Activated T-helper 17 cell treated with anti-CD3 and anti-CD28 coated beads, Interleukin-2, amount 50 U/mL, for 72 hours (primary cell): ENCODE measurements at places on chromosomes 12 and 14.

DNA sequence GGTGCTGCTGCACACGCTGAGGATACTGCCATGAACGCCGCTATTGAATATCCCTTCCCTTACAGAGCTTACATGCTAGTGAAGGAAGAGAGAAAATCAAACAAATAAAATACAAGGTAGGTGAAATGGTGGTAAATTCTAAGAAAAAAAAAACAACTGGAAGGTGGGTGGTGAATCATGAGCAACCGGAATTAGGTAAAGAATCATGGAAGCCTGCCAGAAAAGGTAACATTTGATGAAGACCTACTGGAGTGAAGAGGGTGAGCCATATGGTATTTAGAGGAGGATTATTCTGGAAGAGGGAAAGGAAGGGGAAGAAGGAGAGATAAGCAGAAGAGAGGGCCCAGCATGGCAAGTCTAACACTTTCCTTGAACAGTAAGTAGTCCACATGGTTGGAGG lies 76.1 kb downstream of the LRIG3 start:
- no peak overlapping the region for H3K4me3 ChIP-seq
- no peaks in the 10 kb centered on the region for H3K4me1 ChIP-seq
- ATAC-seq, result no peak
- H3K27me3 ChIP-seq, result no peaks in the 10 kb centered on the region
- H3K27ac ChIP-seq, result no peak overlapping the region

- H3K4me1 ChIP-seq, result no peaks in the 10 kb centered on the region
- no peak for ATAC-seq
- H3K27ac ChIP-seq, result no peak overlapping the region
- no peaks in the 10 kb centered on the region for H3K36me3 ChIP-seq
- H3K27me3 ChIP-seq, result no peaks in the 10 kb centered on the region
These were observed 221.7 kb downstream of the ALG10B start for GRCh38 chr12:38538319-38538718.

DNA sequence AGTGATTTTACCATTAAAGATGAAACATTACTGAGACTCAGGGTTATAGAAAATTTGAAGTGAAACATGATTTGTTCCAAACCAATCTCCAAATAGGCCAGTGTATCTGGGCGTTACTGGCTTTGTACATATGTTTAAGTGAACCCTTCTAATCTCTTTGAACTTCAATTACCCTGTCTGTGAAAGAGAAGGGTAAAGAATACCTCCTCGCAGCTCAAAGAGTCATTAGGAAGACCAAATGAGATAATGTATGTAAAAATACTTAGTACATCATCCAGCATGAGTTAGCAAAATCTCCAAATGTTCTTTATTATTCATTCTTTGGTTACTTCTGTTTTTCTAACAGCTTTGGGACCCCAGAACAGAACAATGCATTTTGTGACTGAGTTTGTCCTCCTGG lies at the start of gene OR11H6:
Gene OR11H6, plus strand, starts transcription at position 301 of the 400 bp plus-strand sequence. Its CDS starts 0 bp downstream, at position 301.
- H3K4me3 ChIP-seq, result no peak within 1 kb of the TSS
- ATAC-seq, result no peak
- H3K27ac ChIP-seq, result no peak within 1 kb of the TSS
- no peaks in the 10 kb centered on the region for H3K4me1 ChIP-seq
- H3K27me3 ChIP-seq, result peaks cover 15% of the 10 kb centered on the region

GRCh38 chr12:102847131-102847530 lies 69.9 kb downstream of the PAH start:
- no peak overlapping the region for H3K27ac ChIP-seq
- no peaks in the 10 kb centered on the region for H3K36me3 ChIP-seq
- H3K4me3 ChIP-seq, result no peak overlapping the region
- no peaks in the 10 kb centered on the region for H3K4me1 ChIP-seq

DNA sequence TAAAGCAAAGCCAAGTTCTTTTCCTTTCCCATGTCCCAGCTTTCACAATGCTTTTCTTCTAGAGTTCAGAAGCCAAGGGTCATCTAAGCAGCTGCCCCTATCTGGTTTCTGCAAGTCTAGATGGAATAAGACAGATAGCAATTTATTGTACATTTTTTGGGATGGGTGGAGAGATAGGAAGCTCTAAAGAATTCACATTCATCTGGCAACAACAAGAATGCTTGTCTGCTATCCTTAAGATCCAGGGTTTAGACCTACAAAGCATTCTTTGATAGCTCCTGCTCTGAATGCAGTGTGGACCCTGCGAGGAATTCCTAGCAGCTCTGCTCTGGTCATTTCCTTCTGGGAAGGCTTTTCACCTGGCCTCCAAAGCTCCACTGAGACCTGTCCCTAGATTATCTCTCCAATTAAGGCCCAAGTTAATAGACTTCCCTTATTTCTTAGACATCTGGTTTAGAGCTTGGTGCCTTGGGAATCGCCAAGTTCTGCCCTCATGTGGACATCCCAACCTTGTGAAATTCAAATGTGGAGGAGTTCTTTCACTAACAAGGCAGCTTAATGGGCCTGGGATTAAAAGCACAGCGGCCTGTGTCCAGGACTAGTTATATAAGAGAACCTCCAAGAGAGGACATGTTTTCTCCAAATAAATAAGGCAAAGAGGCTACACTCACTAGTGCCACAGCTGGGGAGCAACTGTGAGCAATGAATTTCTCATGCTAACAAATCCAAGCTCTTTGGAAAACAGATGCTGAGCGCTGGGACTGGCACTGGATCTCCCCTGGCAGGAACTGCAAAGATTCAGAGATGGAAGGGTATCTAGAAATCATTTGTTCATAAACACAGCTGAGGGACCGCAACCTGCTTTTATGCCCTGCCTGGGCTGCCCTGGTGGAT lies 384.5 kb upstream of the DDHD1 start:
- H3K4me1 ChIP-seq, result no peaks in the 10 kb centered on the region
- no peak overlapping the region for H3K4me3 ChIP-seq
- H3K27me3 ChIP-seq, result no peaks in the 10 kb centered on the region

DNA sequence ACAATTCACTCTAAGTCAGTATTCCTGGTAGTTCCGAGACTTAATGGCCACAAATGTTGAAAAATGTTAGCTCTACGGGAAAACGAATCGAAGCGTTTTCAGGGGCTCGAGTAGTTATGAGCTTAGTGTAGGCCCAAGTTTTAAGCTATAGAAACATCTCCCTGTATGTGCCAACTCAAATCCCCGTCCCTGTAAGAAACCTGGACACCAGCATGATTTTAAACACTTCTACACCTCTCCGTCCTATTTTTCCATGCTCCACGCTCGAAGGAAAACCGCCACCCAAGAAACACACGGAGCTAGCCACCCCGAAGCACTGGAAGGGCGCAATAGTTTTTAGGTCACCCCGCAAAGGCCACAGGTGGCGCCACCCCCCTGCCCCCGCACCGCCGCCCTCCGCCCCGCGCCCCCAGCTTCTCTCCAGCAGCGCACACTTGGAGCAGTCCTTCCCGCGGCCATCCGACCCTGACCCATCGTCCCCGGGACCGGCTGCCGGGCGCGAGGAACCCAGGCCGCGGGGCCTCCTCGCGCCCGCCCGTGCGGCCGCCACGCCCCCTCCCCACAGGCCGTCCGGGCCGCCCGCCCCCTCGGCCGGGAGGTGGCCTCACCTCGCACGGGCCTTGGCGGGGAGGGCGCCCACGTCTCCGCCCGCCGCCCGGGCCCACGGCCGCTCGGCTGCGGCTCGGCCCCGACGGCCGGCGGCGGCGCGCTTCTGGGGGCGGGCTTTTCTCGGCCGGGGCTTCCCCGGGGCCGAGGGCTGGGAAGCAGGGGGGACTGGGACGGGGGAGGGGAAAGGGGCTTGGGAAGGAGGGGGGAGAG lies 522 bp downstream of the R3HDM2 start:
- peak; percentile 65 for ATAC-seq
- peak overlapping the region; percentile 98 for H3K27ac ChIP-seq
- H3K4me3 ChIP-seq, result peak overlapping the region; percentile 98
- no peaks in the 10 kb centered on the region for H3K27me3 ChIP-seq
- H3K36me3 ChIP-seq, result peaks cover 17% of the 10 kb centered on the region

GRCh38 chr12:116528065-116528464 lies 31.1 kb upstream of the MAP1LC3B2 start:
- H3K36me3 ChIP-seq, result no peaks in the 10 kb centered on the region
- no peaks in the 10 kb centered on the region for H3K4me1 ChIP-seq
- H3K27me3 ChIP-seq, result peaks cover 5% of the 10 kb centered on the region
- no peak for ATAC-seq
- H3K27ac ChIP-seq, result no peak overlapping the region
- H3K4me3 ChIP-seq, result no peak overlapping the region

DNA sequence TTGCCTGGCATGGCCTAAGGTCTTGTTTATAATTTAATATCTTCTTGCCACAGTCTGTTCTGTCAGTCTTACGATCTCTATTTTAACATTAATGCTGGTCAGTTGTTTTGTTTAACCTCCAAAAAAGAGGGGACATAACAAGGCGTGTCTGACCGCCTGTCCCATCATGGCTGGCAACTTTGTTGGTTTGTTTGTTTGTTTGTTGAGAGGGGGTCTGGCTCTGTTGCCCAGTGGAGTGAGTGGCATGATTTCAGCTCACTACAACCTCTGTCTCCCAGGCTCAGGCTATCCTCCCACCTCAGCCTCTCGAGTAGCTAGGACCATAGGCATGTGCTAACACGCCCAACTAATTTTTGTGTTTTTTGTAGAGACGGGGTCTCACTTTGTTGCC lies 36.1 kb upstream of the ITPR2 start:
- H3K27me3 ChIP-seq, result peaks cover 8% of the 10 kb centered on the region
- no peak overlapping the region for H3K4me3 ChIP-seq
- H3K4me1 ChIP-seq, result no peaks in the 10 kb centered on the region
- ATAC-seq, result no peak
- H3K27ac ChIP-seq, result no peak overlapping the region

DNA sequence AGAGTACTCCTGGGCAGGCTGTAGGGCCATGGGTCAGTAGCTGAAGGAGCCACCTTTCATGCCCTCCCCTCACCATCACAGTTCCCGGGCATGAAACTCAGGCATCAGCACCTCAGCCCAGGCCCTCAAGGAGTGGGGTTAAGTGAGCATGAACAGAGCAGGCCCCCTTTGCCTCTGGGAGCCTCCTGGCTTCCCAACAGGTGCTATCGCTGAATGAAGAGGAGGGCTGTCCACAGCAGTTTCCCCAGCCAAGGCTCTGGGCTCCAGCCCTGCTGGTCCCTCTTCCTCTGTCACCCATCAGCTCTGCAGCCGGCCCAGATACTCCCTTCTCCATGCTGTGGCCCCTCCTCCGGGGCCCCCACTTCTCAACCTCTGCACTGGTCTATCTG lies 184.3 kb downstream of the ZFP36L1 start:
- no peaks in the 10 kb centered on the region for H3K36me3 ChIP-seq
- H3K27ac ChIP-seq, result no peak overlapping the region
- H3K27me3 ChIP-seq, result no peaks in the 10 kb centered on the region
- ATAC-seq, result no peak

DNA sequence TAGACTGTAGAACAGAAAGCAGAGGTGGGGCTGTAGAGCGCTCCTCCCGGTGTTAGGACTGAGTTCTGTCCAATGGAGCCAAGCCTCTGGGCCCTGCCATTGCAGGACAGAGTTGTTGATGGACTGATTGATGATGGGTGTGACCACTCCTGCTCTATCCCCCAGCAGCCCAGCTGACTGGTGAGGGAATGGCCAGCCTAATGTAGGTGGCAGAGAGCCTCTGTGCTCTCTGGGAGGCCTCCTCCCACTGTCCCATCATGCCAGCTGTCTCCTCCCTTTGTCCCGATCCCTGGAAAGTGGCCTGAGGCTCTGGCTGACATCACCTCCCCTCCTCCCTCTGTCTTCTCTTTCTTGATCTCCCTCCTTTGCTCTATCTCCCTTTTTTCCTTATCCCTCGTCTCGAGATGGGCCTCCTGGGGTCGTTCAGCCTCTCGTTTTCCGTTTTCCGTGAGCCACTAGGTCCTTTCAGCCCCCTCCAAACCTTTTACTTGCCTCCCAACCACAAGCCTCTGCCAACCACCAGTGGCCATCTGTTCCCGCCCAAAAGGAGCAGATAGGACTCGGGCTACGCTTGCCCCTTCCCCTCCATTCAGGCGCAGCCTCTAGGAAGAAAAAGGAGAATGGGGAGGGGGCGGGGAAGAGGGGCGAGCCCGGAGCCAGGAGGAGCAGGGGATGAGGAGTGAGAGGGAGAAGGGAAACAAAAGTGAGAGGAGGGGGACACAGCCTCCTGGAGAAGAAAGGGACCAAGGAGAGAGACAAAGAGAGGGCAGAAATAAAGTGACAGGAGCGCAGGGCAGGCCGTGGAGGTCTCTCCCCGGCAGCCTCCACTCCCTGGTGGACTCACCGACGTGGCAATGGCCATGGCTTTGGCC lies 572 bp downstream of the EFS start:
- peaks cover 36% of the 10 kb centered on the region for H3K27me3 ChIP-seq
- H3K36me3 ChIP-seq, result no peaks in the 10 kb centered on the region
- no peak overlapping the region for H3K27ac ChIP-seq

DNA sequence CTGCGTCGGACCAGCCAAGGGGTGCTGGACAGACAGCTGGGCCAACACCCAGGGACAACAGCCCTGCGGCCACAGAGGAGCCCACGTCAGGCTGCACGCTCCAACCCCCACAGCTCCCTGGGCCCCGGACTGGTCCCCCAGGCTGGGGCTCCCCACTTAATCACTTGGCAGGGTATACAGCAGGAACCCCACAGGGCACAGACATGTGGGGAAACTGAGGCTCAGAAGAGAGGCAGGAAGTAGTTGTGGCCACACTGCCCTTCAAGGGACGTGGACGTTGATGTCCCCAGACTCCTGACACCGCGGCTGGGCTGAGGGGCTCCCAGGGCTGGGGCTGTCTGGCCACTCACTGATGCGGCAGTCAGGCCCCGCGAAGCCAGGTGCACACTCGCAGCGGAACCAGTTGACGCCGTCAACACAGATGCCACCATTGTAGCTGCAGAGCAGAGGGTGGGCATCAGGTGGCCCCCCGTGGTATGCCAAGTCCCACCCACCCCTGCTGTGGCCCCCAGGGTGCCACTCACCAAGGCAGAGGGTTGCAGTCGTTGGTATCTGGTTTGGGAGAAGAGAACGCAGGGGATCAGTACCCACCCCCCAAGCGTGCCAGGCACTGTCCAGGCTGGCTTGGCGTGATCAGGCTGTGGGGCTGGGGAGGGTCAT lies 21.5 kb downstream of the JAG2 start:
- no peaks in the 10 kb centered on the region for H3K27me3 ChIP-seq
- H3K36me3 ChIP-seq, result no peaks in the 10 kb centered on the region
- H3K4me1 ChIP-seq, result no peaks in the 10 kb centered on the region
- no peak for ATAC-seq
- no peak overlapping the region for H3K27ac ChIP-seq
- no peak overlapping the region for H3K4me3 ChIP-seq

GRCh38 chr14:61355892-61356325 lies 34.5 kb downstream of the PRKCH start:
- H3K36me3 ChIP-seq, result peaks cover 89% of the 10 kb centered on the region
- peak overlapping the region; percentile 92 for H3K4me3 ChIP-seq
- ATAC-seq, result peak; percentile 77

GRCh38 chr12:69348162-69348938 lies at the start of gene LYZ:
LYZ (plus strand) TSS chr12:69348381; CDS start chr12:69348409, 28 bp downstream.
- no peak for ATAC-seq
- H3K4me3 ChIP-seq, result no peak within 1 kb of the TSS
- H3K27ac ChIP-seq, result no peak within 1 kb of the TSS
- no peaks in the 10 kb centered on the region for H3K27me3 ChIP-seq
- no peaks in the 10 kb centered on the region for H3K4me1 ChIP-seq
- H3K36me3 ChIP-seq, result no peaks in the 10 kb centered on the region

DNA sequence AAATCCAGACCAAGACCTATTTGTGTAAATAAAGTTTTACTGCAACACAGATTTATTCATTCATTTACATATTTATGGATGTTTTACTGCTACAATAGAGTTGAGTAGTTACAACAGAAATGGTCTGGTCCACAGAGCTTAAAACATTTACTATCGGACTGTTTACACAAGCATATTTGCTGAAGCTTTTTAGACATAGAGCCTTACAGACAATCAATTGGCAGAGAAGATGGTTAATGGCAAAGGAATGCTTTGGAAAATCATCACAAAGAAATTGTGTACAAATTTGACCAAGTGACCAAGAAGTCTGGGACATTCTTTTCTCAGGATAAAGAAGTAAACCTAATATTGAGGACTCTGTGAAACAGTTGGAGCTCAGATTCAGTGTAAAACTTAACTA lies 504.3 kb downstream of the SLC16A7 start:
- no peak overlapping the region for H3K4me3 ChIP-seq
- no peaks in the 10 kb centered on the region for H3K36me3 ChIP-seq
- no peak overlapping the region for H3K27ac ChIP-seq
- no peak for ATAC-seq
- H3K27me3 ChIP-seq, result no peaks in the 10 kb centered on the region
